Glomerular endothelial cell (primary cell): ENCODE measurements at places on chromosomes 2 and 18.

DNA sequence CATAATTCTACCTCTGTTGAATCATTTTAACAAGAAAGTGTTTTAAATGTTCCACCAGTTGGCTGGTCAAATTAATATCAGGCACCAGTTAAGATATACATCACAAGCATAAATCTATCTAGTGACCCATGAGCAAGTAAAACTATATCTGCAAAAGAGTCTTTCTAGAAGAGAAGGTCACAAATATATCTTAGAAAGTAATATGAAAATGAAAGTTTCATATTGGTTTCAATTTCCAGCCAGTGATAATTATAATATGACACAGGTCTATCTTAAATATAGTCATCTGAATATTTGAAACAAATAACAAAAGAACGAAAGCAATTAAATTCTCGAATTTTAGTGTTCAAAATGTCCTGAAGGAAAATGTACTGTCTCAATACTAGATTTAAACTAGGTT, 282.5 kb upstream of the KYNU start:
- DNase-seq = no peak

DNA sequence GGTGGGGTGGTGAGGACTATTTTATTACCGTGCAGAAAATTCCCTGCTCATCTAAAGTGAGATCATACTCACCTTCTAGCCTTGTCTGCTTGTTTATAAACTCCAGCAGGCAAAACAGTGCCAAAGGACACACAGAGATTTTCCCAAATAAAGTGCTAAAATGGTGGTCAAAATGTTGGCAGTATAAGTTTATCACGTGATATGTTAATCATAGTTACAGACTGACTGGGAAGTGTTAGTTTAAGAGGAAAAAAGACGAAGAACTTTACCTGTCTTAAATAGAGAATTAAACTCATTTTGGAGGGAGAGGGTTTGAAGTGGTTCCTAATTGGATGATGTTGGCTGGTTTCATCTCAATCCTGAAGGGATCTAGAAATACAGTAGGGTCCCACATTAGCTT, 691.7 kb upstream of the FANCL start:
- no peak for DNase-seq

DNA sequence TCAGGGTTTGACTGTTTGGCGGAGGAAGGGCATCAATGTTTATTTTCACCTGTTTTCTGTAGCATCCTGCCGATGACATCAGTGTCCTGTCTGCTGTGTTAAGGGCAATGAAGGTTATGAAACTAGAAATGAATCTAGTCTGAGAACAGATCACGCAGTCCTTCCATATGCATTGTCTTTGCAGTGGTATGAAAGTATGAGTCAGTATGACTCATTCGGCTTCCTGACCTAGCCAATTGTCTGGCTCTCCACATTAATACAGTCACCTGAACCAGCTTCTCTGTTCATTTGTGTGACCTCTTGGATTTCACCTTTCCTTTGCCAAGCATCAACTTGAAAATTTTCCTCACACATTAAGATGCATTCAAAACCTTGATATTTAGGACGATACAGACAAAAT, 353.8 kb downstream of the RND3 start:
- peak; percentile 97 for DNase-seq

DNA sequence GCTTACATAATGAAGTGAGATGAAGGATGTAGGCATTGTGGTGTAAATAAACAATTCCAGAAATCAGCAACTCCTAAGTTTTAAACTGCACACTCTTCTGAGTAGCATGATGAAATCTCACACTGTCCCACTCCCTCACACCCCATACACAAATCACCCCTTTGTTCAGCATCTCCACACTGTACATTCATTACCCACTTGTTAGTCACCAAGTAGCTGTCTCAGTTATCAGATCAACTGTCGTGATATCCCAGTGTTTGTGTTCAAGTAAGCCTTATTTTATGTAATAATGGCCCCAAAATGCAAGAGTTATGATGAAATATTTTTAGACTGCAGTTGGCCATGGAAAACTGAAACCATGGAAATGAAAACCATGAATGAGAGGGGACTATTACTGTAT, 135.7 kb downstream of the GRB14 start:
- DNase-seq = no peak

GRCh38 chr2:231227310-231228162, 29.1 kb downstream of the ARMC9 start:
- DNase-seq = peak; percentile 39

DNA sequence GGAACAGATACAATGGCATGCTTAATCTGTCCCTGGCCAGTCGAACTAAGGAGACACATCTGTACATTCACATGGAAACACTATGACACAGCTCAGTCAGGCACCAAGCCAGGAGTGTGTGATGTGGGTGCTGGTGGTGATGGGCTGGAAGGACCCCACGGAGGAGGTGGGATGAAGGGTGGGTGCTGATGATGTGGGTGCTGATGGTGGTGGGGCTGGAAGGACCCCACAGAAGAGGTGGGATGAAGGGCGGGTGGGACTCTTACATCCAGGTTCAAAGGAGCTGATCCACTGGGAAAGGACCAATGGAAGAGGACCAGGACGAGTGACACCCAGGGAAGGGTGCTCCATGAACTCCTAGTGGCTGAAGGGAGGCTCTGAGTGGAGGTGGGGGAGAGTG, 34.8 kb upstream of the ACAA2 start:
- no peak for DNase-seq

- DNase-seq = no peak
These were observed 35.7 kb downstream of the GNAL start for GRCh38 chr18:11724781-11725180.
